Stimulated activated CD4-positive, alpha-beta T cell treated with anti-CD3 and anti-CD28 coated beads, Interleukin-2, amount 100 ng/mL, for 4 hours (primary cell): ENCODE measurements at places on chromosomes 11 and 22.

GRCh38 chr11:126084608-126084912, 21.9 kb upstream of the CDON start:
- DNase-seq: no peak

DNA sequence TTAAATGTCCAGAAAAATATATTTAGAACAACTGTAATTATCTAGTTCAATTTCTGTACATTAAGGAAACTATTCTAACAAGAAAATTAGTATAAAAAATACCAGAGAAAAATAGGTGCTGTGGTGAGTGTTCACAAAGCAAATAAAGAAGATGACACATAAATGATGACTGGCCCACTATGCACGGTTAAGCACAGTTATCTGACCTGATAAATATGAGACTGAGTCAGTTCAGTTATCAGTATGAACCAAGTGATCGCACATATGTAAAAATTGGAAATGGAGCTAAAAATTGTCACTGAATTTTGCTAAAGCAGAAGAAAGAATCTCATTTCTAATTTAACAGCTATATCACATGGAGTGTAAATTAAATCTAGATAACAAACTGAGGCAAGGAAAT, 18.8 kb upstream of the MAML2 start:
- DNase-seq: no peak

GRCh38 chr11:113243696-113244095, 70.7 kb upstream of the TTC12 start:
- DNase-seq: no peak

- DNase-seq: no peak
Observed at GRCh38 chr22:46462726-46463371, 74.6 kb downstream of the CELSR1 start.

GRCh38 chr11:35344681-35345574, 74.4 kb downstream of the SLC1A2 start:
- DNase-seq: no peak

DNA sequence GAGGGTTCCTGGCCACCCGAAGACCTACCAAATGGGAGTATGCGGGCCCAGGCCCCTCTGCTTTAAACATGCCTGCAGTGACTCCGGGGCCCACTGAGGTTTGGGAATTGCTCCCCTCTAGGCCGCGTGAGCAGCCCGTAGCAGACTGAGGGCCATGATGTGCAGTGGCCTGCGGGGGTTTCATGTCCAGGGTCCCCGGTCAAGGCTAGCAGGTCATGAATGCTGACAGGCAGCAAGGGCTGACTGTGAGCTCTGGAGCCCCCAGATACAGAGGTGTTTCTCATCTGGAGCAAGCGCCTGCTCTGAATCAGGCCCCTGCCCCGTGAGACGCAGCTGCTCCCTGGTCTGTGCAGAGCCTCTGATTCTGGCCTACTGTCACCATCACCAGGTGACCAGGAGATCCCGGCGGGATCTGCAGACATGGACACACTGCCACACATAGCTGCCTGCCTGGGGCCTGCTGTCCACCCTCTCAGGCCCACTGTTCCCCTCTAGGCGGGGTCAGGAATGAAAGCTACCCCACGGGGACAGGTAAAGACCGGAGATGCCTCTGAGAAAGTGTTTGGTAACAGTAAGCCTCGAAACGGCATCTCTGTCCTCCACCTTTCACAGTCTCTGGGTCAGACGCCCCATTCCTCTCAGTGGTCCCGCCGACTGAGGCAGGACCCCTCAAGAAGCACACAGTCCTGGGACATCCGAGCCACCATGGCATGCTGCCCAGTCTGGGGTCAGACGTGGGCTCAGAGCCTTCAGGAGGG, 73.3 kb downstream of the PARVB start:
- DNase-seq: no peak

GRCh38 chr11:131938351-131938751, 567.9 kb downstream of the NTM start:
- DNase-seq: no peak

- DNase-seq: no peak
Observed at GRCh38 chr22:31569126-31569525, 72.8 kb downstream of the SFI1 start.

DNA sequence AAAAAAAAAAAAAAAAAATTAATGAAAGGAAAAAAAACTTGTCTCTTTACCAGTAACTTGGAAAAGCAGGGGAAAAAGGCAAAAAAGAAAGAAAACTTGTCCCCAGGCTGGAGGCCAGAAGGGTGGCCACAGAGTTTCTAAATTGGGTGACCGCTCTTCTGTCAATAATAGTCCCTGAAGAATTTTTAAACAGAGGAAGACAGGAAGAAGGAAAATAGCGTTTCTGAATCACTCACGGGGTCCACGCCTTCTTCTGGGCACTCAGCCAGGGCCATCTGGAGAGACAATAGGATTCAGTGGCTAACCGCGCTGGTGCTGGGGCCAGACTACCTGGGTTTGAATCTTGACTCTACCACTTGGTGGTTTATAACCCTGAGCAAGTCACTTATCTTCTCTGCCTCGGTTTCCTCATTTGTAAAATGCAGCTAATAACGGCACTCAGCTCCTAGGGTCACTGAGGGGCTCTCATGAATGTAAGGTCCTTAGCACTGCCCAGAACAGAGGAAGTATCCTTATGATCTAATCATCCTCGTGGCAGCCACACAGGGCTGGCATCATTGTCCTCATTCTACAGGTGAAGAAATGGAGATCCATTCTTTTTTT, 7.0 kb downstream of the C11orf86 start:
- no peak for DNase-seq

DNA sequence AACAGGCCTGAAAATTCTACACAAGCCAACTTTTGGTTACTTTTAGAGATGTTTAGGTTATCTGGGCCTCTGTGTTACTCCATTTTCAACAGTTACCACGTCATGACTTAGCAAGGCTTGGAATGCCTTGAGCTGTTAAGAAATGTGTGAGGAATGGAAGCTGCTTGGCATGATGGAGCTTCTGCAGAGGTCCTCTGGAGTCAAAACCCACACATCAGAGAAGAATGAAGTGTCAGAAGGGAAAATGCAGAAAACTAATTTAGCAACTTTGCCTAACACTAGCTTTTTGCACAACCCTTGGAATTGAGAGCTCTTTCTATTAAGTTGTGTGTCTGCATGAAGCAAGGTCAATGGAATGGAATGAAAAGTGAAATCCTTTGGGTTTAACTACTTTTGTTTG, 27.4 kb downstream of the FAT3 start:
- DNase-seq: no peak

GRCh38 chr11:3197878-3198528, 20.6 kb downstream of the MRGPRG start:
- no peak for DNase-seq

DNA sequence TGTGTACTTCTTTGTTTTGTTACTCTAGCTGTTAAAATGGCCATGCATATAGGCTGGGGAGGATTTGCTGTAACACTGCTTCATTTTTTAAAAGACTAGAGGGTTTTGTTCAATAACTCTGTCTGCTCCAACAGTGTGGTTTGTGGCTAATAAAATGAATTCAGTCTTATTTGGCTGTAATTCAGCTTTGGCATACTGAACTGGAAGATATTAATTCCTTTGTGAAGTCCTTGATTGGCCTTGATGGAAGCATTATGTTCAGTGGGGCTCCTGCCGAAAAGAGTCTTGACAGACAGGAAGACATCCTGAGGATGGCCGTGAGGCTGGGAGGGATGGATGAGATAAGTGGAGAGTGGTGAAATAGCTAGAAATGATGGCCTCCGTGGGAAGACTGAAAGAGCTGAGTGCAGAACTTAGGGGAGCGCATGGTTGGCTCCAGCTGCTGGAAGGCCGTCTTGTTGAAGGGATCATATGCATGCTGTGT, 44.8 kb upstream of the MYO18B start:
- DNase-seq: no peak

DNA sequence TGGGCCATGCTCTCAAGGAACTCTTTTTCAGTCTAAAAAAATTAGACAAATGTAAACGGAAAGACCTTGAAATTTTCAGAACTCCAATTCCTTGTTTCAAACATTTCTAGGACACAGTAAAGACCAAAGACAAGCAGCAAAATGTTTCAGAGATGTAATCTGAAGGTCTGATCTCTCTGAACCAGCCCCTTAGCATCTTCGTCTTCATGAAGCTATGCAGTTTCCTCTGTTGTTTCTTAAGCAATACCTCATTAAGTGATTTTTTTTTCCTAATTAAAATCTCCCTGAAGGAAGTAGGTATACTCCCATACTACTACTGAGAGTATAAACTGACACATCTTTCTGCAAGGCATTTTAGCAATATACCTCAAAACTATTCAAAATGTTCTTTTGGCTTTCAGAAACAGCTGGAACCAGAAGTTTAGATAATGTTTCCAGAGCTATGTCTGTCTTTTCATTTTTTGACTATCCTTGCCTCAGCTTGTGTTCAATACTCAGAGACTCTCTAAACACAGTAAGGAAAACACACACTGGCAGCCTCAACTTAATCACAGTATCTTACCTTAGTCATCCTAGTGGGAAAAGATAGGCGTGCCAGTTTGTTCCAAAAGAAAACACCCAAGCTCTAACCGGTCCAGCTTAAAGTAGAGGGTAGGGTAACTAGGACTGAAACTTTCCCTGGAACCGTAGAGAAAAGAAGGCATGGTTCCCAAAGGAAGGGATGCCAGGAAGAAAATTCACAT, 25.1 kb downstream of the SBF2 start:
- DNase-seq: no peak

DNA sequence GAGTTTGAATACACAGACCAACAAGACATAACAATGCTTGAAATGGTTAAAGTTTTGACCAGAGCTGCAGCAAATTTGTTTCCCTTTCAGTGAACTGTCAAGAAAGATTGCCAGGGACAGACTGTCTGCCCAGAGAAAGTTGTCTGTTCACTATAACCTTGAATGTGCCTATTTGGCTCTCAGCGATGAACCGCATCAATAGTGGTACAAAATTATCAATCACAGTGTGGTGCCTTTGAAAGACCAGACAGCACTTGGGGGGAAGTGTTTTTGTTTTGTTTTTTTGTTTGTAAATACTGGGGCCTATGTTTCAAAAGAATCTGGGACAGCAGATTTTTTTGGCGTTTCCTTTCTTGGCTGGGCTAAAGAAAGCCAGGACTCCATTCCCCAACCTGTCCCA, 123.1 kb downstream of the CD44 start:
- no peak for DNase-seq

DNA sequence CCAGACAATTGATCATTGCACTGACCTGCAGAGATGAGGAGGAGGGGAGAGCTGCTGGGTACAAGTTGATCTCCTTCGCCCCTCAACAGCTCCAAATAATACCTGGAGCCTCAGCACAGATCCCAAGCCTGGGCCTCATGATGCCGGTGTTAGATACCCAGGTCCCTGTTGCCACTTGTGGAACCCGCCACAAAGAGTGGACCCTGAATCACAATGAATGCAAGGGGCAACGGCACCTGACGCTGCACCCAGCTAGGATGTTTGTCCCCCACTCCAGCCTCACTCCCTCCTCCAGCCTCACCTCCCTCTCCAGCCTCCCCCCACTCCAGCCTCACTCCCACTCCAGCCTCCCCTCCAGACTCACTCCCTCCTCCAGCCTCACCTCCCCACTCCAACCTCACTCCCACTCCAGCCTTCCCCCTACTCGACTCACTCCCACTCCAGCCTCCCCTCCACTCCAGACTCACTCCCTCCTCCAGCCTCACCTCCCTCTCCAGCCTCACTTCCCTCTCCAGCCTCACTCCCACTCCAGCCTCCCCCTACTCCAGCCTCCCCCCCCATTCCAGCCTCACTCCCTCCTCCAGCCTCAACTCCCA, 879.0 kb downstream of the BRD1 start:
- DNase-seq: no peak

DNA sequence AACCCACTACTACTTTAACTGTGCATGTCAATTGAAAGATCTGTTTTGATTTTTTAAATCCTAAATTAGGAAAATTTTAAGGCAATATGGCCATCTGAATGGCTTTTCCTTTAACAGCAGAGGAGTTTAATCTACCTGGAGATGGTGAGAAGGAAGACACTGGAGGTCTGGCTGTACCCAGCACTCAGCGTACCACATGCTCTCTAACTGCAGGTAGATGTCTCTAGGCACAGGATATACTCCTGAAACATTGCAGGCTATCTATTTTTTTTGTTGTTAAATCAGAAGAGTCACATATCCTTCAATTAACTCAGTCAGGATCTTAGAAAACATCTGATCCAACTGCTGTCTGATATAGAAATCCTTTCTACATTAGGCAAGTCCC, 17.3 kb upstream of the CASTOR1 start:
- DNase-seq: no peak

- no peak for DNase-seq
Observed at GRCh38 chr11:132373405-132374143, 1003.2 kb downstream of the NTM start.

DNA sequence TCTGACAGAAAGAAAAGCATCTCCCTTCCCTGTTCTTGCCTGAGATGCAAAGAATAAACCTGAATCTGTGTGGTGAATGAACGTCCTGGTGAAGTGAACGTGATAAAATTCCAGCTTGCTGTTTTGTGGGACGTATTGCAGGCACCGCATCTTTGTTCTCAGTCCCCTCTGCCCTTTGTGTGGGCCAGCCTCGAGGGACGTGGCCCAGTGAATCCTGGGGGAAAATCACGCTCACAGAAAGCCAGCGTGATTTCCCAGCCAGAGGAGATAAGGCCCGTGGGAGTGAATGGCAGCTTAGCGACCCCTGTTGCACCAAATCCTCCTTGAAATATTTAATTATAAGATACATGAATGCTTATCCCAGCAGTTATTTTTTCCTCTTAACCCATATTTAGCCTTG, 129.1 kb downstream of the COMMD9 start:
- no peak for DNase-seq

- no peak for DNase-seq
Observed at GRCh38 chr11:105192115-105192514, 52.5 kb upstream of the CARD18 start.
